Epithelial cell of proximal tubule (primary cell): ENCODE measurements at places on chromosomes 16 and 17. TPM values are rescaled to one million over a fixed set of nuclear protein-coding genes. Genes with fewer than 3 reads are reported as not detected.

DNA sequence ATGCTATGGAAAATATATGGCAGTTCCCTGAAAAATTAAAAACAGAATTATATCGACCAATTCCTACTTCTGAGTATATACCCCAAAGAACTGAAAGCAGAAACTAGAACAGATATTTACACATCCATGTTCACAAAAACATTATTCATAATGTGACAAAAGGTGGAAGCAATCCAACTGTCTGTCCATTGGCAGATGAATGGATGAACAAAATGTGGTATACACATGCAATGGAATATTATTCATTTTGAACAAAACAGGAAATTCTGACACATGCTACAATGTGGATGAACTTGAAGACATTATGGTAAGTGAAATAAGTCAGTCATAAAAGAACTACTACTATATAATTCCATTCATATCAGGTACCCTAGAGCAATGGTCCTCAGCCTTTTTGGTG is 263.5 kb upstream of the AXIN2 start:
- DNase-seq = no peak

GRCh38 chr16:31527734-31528274 is at the start of gene AHSP:
Gene AHSP (plus strand): TSS chr16:31527900. CDS start chr16:31528140, 240 bp downstream.
- DNase-seq = no peak

DNA sequence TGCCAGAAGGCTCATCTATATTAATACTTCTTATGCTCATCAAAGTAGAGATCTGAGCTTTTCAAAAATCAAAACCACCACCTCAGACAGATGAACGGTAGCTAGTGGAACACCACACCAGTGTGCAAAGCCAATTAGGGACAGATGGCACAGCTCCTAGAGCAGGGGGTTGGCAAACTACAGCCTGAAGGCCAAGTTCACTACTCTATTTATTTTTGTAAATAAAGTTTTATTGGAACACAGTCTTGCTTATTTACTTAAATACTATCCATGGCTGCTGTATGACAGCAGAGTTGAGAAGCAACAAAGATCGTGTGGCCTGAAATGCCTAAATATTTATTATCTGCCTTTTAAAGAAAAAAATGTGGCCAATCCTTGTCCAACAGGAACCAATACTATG is 56.8 kb downstream of the AMFR start:
- no peak for DNase-seq

HOXB4 gene
- 4.3 and 5.7 TPM in 2 replicates for total RNA-seq
